Uterus (tissue), 4 donors: ENCODE measurements at places on chromosomes 2 and 18.

DNA sequence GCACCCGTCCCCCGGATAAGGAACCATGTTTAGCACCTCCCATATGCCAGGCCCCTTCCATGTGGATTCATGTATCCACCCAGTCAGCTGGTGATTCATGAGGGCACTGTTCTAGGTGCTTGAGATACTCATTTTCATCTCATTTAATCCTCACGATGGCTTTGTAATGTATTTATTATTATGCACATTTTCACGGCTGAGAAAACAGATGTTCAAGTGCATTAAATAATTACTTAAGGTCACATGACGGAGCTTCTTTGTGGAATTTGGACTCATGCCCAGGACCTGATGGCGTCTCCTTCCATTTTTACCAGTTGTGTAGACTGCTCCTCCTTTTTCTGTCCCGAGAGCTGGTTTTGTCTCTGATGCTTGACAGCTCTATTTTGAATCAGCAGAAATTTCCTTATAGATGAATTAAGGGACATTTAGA, 72.2 kb upstream of the RBM44 start:
- no peak for DNase-seq

DNA sequence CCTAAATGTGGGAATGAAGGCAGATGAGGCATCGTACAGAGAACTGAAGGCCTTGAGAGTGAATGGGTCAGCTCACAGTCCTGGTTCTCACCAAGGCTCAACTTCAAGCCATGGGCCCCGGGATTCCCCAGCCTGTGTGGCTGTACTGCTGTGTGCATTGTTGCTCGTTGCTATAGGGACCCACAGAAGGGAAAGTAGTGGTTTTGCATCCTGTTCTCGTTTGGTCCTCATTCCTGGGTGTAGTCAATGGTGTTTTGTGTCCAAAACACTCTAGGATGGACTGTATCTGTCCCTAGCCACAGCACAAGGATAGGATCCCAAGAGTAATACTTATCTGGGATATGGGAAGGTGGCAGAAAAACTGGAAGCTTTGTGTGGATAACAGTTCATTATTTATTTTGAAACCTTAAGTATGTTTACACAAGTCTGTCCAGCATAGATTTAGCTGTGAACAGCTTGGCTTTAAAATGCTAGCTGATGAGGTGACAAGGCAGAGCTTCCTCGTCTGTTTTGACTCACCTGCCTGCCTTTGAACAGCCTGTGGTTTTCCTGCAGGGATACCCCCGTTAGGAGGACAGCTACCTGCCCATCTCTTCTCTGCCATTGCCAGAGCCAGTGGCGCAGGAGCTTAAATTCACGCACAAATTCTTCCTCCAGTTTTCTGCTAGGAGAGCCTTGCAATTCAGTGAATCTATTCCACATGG, 85.0 kb downstream of the WDSUB1 start:
- no peak for DNase-seq

DNA sequence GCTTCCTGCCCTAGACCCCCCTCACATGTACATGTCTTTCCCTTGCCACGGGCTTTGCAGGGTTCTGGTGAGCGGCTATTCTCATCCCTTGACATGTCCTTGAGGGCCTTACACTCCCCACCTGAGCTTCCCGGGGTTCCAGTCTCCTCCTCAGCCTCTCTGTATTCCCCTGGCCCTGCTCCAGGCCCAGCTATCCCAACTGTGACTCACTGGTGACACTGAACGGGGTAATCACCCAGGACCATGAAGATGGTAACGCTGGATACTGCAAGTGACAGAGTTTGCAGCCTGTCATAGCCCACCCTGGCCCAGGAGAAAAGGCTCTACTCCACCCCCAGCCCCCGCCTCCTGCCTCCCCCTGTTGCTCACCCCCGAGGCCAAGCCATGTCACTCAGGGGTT, 27.3 kb downstream of the KIF3C start:
- no peak for DNase-seq

- DNase-seq, result no peak
Measured at GRCh38 chr2:12207491-12207890, 461.1 kb downstream of the LPIN1 start.

DNA sequence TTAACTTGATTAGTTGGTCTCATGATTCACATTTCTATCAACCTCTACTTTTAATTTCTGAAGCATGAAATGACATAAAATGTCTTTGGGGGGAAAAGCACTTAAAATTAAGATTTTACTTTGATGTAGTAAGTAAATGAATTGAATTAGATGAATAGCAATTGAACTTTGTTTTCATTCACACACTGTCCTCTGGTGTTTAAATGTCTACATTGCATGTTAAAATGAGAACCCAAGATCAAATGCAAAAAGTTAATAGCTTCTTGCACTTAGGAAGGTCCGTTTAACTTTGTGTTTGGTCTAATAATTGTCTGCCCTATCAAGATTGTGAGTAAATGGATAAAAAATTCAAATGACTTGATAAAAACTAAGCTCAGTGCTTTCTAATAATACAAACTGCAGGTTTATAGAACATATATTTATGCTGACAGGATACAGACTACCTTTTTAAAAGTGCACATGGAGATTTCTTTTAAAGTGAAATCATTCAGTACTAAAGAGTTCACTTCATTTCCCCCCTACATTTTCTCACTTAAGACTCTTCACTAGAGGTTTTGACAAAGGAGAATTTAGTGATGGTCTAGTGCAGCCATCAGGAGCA, 156.2 kb upstream of the NABP1 start:
- no peak for DNase-seq

- no peak for DNase-seq
Measured at GRCh38 chr2:101832114-101832513, 134.6 kb downstream of the MAP4K4 start.

GRCh38 chr2:30135541-30135940, 11.3 kb upstream of the YPEL5 start:
- DNase-seq, result no peak

- DNase-seq, result no peak
Measured at GRCh38 chr2:205245652-205246051, 436.6 kb upstream of the NRP2 start.

GRCh38 chr2:239278361-239278760, 122.5 kb downstream of the HDAC4 start:
- peak; percentile 11 for DNase-seq

GRCh38 chr18:9772847-9773677, 65.0 kb downstream of the RAB31 start:
- no peak for DNase-seq

GRCh38 chr2:172777431-172777830, 41.8 kb downstream of the RAPGEF4 start:
- no peak for DNase-seq

GRCh38 chr2:173290046-173290445, 64.6 kb upstream of the CDCA7 start:
- no peak for DNase-seq

DNA sequence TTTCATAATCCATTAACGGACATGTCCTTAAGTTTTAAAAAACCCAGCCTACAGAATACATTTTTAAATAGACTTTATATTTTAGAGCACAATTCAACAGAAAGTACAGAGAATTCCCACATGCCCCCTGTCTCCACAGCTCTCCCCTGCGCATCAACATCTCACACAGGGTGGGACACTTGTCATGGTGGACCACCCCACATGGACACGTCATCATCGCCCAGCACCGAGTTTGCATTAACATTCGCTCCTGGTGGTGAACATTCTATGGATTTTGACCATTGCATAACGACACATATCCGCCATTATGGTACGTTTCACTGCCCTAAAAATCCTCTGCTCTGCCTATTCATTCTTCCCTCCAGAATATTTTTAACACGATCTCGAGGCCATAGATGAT, 1.1 kb upstream of the KCNF1 start:
- no peak for DNase-seq

- DNase-seq, result no peak
Measured at GRCh38 chr2:17327649-17328048, 190.6 kb downstream of the RAD51AP2 start.

GRCh38 chr2:48015421-48015820, 109.1 kb upstream of the FBXO11 start:
- DNase-seq, result no peak

DNA sequence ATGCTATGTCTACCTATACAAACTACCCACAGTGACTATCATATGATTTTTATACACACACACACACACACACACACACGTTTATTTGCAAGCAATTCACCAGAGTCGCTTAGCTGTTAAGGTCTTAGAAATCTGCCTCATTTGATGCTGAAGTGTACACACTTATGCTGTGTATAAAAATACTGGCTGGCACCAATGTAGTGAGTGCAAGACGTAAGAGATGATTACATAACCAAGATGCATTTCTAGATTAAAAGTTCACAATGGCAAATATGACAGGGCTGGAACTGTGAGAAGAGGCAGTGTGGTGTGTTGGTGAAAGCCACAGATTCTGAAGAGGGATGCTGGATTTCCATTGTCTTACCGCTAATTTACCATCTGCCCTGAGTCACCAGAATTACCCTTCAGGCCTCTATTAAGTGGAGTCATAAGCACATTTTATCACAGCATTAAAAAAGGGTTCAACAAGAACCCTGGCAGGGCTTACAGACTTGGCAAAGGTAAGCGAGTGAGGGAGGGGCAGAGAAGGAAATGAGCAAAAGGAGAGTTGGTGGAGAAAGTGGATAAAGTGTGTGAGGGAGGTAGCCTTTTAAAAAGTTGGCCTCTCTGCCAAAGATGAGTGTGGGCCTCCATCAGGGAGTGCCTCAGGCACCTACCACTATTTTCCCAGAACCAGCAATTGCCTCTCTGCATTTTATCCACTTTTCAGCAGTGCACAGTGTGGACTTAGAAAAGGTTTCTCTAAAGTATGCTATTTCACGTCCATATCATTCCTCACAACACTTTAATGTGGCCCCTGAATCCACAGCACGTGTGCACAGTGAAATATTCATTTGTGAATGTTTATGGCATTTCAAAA, 21.5 kb downstream of the MEIS1 start:
- no peak for DNase-seq

DNA sequence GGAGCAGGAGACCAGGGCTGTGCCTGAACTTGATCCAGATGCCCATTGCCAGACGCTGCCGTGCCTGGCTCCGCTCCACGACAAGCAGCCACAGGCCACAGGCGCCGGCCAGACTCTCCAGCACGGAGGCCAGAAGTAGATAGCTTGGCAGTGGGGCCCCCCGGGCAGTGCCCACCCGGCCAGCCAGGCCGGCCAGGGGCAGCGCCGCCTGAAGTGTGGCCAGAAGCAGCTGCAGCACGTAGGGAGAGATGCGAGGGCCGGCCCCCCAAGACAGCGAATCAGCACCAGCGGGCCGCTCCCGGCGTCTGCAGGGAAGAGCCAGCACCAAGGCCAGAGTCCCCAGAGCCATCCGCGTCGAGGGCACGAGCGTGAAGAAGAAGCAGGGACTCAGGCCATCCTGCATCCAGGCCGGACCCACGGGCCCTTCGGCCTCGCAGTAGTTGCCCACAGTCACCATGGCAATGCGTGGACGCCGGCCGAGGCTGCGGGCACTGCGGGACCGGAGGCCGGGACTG, 484 bp downstream of the ABCB6 start:
- peak; percentile 65 for DNase-seq

DNA sequence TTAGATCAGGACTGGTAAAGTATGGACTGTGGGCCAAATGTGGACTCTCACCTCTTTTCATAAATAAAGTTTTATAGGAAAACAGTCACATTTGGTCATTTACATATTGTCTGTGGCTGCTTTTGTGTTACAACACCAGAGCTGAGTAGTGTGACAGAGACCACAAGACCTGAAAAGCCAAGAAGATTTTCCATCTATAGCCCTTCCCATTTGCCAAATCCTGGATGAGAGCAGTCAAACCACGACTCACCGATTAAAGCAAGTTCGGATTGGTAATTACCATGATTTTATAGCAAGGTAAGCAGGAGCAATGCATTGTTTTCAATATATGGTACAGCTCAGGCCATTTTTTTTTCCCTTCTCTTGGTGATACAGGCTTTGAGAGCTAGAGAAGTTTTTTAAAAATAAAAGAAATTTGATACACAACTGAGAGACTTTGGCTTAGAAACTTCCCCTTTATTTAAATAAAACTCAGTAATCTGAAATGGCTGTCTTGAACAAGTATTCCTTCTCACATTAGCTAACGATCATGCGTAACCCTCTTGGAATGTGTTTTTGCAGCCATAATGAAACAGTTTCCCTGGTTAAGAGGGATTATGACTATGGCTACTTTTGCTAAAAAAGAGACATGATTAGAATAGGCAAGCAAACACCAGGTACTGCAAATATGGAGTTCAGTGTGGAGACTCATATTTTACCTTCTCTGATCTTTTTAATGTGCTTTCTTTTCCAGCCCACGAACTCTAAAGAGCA, 9.5 kb upstream of the MALL start:
- no peak for DNase-seq

DNA sequence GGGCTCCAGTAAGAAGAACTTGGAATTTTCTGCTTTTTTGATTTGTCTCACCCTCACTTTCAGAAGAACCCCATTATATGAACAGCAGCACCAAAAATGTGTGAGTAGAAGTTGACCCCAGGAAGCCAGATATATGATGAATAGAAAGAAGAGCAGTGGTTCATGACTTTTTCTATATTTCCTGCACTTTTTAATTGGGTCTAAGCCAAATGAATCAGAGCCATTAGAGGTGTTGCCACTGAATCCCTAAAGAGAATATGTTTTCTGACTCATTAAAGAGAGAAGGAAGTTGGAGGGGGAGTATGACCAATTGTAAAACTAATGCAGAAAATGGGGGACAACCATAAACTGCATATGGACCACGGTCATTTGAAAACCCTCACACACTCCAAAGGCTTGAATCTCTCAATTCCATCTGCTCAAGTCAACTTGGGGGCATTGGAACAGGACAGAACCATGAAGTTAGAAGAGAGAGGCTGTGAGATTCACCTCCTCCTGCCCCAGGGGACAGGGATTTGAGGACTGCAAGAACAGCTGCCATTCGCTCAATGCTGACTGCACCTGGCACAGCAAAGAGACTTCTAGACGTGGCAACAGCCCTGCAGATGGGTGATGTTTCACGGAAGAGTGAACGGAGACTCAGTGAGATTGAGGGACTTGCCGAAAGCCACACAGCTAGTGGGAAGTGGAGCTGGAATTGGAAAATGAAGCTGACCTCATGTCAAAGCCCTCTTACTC, 3.0 kb downstream of the DAPL1 start:
- no peak for DNase-seq

DNA sequence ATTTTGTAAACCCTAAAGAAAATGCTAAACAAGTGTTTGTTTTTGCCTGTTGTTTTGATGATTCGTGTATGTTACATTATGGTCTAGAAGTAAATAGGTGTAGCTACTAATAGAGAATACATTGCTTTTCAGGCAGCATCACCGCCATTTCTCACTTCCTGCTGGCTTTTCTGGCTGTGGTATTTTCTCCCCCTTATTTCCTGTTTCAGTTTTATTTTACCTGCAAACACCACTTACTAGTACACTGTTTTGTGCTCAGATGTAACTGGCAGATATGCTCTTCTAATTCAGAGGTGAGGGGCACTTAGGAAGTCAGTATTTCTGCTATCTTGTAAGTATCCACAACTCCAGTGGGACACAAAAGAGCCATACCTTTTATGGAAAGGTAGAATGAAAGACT, 38.1 kb upstream of the SLC3A1 start:
- no peak for DNase-seq

GRCh38 chr2:241842620-241843211, 16.0 kb downstream of the PDCD1 start:
- DNase-seq, result peak; percentile 32

DNA sequence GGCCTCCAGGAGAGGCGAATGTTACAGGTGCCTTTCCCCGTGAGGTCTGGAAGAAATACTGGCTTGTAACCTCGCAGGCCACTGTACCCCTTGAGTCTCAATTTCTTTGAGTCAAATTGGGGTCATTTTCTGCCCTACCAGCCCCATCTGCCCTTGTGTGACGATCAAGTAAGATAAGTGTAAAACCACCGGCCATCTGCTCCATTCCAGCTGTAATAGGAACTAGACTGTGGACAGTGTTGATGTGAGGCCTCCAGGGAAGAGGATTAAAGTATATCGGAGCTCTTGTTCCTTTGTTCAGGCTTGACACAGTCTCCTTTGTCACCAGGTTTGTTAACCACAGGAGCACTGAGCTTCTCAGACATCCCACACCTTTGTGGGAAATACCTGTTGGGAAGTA, 65.6 kb downstream of the MRPS9 start:
- no peak for DNase-seq
